ENCODE measurements at places on chromosomes 2 and 18.

GRCh38 chr2:160952464-160953254, 207.6 kb upstream of the TANK start:
- no peak for DNase-seq

DNA sequence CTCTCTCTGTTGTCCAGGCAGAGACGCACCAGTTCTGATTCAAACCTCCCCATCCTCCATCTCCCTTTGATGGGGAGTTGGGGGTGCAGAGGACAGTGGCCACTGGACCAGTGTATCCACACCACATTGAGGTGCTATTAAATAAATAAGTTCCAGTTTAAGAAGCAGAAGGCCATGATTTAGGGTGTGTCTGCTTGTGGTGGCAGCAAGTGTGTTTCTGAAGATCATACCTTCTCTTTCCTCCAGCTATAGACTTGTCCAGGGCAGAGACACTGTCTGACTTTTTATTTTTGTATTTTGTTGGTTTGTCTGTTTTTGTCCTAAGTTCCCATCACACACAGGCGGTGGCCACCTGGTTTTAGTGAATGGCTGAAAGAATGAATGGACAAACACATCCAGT, 16.5 kb upstream of the INO80C start:
- no peak for DNase-seq

- DNase-seq, result no peak
Observed at GRCh38 chr2:11163439-11164317, 8.4 kb downstream of the SLC66A3 start.

GRCh38 chr2:231211486-231211885, 13.1 kb downstream of the ARMC9 start:
- no peak for DNase-seq

- DNase-seq, result no peak
Observed at GRCh38 chr2:157307021-157307420, 18.6 kb downstream of the ERMN start.

GRCh38 chr2:171069286-171069956, 91.3 kb downstream of the TLK1 start:
- DNase-seq, result no peak

DNA sequence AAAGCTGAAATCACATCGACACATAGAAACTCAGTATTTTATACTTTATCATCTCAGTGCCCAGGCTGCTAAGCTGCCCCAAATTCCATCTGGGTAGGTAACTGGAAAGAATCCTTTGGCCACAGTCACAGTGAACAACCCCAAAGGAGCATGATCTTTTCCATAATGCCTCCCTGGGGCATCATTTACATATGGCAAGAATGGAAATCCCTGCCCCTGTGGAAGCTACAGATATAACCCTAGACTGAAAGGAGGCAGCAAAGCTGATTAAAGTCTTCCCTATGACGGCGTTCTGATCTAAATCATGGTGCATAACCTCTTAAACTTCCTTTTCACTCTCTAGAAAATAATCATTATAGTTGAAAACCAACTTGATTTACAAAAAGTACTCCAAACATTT, 41.5 kb downstream of the MAP3K19 start:
- no peak for DNase-seq

DNA sequence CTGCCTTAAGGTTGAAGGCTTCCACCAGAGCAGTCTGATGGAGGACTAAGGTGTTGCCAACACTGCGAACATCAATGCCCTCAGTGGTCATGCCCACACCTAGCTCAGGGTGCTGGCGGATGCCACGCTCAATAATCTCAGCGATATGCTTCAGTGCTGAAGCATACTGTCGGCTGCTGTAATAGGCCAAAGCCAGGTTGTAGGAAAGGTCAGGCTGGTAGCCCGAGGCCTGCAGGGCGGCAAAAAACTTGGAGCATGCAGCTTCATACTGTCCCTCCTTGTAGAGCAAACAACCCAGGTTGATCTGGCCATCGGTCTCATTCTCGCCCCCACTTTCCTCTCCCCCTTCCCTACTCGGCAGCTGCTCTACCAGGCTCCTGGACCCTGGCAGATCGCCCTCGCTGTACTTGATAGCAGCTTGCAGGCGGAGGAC, 159.4 kb downstream of the AGPS start:
- no peak for DNase-seq

DNA sequence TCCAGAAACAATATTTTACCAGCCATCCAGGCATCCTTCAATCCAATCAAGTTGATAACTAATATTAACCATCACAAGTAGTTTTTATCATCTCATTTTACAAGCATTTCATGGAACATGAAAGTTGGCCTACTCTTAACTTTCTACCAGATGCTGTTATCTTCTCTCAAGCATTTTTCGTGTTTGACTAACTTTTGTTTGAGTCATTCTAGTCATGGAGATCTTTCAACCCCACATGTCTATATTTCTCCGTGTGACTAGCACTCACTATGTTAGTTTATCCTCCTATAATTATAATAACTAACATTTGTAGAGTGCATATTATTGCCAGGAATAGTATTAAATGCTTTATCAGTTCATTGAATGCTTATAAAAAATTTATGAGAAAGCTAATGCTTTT, 307.0 kb upstream of the CWC22 start:
- no peak for DNase-seq

DNA sequence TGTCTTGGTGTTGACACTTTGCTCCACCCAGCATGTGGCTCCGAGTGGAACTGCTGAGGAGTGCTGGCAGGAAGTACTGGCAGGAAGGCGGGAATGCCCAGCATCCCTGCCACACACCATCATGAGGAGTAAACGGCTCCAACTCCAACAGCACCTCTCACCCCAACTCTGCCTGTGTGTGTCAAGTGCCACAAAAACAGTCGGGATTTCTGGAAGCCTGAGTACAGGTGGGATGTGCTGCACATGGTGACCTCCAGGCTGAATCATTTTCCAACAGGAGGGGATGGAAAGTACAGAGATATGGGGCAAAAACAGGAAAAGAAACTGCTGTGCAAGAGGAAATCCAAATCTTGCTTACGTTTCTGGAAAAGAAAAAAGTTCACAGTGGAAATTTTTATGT, 53.6 kb downstream of the PARD6G start:
- no peak for DNase-seq

- no peak for DNase-seq
Observed at GRCh38 chr2:69223759-69224511, 163.1 kb downstream of the GFPT1 start.

GRCh38 chr2:45068571-45069140, 59.4 kb upstream of the SIX2 start:
- no peak for DNase-seq

DNA sequence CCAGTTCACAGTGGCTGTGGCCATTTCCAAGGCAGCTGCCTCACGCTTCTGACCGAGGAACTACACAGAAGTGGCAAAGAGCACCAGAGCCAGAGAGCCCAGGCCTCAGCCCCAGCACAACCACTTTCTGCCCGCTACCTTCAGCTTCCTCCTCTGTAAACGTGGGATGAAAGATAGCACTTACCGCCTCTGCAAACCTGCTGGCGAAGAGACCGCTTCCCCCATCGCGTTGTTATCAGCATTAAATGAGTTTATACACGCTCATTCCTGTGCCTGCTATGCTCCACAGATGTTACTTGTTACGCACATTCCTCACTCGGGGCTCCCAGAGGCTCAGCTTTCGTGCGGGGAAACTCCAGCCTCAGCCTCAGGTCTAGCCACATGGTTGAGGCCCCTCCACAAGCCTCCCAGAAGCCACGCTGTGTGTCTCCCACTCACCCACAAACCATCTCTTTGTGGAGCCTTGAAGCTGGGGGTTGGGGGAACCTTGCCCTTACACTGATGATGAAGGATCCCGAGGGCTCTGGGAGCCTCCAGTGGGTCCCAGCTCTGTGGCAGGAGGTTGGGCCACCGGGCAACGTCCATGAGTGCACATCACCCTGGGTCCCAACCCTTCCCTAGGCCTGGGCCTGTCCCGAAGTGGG, 63.3 kb upstream of the SMAD7 start:
- no peak for DNase-seq

- DNase-seq, result no peak
Observed at GRCh38 chr2:159684796-159685195, 27.5 kb upstream of the MARCHF7 start.

DNA sequence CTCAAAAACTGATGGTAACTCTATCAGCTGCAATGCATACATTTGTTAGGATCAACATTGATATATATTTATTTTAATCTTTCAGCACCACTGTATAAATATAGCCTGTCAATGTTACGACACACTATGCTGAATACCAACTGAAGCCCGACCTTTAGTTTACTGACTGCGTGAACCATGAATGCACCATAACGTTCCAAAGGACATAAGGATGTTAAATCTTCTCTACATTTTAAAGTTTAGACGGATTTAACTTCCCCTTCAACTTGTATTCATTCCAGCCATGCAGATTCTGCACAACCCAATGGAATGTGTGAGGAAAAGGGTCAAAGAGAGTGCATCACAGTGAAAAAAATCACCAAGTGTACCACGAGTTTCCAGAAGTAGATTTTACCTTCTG, 489.5 kb downstream of the IRS1 start:
- peak; percentile 29 for DNase-seq

DNA sequence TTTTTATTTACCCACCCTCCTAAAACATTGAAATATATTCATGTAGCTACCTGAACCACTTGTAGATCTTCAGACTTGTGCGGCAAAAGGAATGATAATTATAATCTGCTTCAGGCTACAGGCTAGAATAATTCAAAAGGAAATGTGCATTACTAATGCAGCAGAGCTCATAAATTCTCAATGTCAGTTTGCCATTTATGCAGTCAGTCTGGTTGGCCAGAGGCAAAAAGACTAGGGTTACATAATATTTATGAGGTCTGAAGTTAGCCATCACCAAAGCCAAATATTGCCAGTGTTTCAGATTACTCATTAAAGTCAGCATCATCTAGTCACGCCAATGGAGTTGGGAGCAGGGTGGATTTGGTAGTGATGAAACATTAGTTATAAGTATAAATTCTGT, 38.9 kb downstream of the METAP1D start:
- peak; percentile 82 for DNase-seq

DNA sequence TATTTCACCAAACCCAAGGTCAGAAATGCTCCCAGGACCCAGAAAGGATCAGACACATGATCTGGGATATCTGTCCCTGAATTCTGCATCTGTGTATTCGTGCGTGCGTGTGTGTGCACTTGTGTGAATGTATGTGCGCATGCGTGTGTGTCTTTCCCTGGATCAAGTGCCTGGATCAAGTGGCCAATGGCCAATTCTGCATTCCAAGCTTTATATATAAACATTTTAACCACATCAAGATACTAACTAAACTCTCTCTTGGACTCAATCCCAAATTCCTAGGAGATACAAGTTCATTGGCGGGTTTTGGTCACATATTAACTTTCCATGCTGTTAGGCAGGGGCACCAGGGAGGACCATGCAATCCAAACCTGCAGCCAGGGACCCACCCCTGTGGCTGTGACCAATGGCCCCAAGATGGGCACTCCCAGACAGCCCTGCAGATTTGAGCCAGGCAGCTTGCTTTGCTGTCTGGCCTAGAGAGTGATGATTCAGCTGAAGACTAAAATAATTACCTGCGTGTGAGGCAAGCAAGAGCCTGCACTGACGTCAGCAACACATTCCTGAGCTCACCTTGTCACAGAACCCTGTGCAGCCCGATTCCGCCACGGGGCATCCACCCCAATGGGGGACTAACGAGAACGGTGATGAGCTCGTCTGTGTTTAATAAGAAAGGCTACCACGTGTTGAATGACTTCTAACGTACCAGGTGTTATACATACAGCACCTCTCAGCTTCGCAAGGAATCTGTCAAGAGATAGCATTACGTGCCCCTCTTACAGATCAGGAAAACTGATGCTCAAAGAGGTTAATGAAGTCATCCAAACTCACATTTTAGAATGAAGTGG, 45.3 kb upstream of the ROCK2 start:
- DNase-seq, result no peak

GRCh38 chr2:54480025-54480424, 23.9 kb downstream of the SPTBN1 start:
- no peak for DNase-seq

All from BJ (cell line).